ENCODE measurements at places on chromosomes 3 and 15.

DNA sequence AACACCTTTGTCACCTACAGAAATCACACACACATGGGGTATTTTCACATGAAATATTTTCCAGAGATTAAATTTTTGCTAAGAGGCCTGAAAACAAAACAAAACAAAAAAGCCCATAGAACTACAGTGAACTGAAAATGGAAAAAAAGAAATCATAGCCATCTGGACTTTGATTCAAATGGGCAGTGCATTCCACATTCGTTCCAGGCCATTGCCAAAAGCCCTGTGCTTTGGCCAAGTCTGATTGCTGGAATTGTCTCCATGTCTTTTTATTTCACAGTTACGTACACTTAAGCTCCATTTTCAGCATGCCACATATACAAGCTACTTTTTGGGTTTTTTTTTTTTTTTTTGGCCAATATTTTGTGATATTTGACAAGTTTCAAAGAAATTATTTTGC lies 47.1 kb downstream of the TFG start:
- DNase-seq: no peak

DNA sequence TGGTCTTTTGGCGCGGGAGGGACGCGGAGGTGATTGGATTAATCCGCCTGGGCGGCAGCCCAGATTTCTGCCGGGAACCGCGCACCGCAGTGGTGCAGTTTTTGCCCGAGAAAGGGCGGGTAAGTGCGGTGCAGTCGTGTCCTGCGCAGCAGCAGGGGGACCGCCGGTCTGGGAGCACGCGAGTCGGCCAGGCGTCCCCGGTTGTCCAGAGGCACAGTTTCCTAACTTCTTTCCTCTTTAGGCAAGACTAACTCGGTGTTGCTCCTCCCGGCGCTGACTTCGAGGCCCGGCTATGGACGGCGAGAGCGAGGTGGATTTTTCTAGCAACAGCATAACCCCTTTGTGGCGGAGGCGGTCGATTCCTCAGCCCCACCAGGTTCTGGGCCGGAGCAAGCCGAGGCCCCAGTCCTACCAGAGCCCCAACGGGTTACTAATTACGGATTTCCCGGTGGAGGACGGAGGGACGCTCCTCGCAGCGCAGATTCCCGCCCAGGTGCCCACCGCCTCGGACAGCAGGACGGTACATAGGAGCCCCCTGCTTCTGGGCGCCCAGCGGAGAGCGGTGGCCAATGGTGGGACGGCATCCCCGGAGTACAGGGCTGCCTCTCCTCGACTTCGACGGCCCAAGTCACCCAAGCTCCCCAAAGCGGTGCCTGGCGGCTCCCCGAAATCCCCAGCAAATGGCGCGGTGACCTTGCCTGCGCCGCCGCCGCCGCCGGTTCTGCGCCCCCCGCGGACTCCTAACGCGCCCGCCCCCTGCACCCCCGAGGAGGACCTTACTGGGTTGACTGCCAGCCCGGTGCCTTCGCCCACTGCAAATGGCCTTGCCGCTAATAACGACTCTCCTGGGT lies 736 bp downstream of the ARHGEF26 start:
- no peak for DNase-seq

DNA sequence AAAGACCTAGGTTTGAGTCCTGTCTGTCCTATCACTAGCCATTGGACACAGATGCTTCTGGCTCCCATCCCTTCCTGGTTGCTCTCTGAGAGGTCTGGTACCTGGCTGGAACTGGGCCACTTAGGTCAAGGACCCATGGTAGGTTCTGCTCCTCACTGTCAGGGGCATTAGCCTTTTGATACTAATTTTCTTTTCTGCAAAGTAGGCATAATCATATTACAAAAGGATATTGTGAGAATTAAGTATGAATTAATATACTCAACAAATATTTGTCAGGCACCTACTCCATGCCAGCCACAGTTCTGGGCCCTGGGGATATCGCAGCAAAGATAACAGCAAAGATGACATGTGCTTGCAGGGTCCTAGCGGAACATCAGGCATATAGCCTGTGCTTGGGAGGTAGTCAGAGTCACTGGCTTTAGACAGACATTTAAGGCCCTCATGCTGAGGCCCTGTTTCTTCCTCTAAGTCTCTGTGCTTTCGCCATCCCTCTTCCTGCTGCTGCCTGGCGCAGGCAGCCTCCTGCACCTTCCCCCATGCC lies 25.6 kb upstream of the LCTL start:
- DNase-seq: no peak

DNA sequence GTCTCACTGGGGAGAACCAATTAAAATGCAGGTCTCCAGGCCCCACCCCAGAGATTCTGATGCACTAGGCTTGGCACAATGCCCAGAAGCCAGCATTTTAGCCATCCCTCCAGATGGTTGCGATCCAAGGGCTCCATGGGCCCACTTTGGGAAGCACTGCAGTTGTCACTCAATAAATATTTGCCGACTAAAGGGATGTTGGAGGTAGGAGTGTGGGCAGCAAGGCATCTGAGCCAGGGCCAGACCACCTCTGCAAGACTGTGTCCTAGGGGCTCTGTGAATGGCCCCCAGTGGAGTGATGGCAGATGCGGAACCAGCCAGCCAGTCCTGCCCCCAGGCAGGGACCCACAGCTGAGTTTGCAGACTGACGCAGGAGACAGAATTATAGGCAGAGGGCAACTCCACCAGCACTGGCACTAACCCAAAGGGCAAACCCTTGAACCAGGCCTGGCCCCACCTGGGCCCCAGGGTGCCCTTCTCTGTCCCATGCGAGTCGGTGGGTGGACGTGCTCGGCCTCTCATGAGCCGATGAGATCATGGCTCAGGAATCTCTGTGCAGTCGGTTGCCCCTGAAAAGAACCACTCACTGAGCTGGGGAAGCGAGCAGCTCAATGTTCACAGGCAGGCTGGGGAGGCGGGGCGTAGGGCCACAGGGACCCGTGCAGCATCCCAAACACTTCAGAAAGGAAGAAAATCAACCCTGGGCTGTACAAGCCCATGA lies 49.7 kb downstream of the SEMA5B start:
- DNase-seq: no peak

DNA sequence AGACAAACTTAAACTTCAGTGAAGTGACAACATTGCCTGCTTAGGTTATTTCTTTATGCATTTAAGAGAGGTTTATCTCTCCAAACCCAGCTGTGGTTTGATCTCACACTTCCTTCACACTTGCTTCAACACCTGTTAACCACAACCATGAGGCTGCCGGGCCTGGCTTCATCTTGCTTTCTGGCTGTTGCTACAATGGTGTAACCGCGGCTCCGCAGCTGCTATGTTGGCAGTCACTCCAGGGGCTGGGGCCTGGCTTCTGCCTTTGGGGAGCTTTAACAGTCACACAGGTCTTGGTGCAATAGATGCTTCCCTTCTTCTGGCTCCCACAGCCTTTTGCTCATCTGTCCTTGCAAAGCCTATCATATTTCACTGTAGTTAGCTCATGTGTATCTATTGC lies 72.9 kb upstream of the MNS1 start:
- no peak for DNase-seq

DNA sequence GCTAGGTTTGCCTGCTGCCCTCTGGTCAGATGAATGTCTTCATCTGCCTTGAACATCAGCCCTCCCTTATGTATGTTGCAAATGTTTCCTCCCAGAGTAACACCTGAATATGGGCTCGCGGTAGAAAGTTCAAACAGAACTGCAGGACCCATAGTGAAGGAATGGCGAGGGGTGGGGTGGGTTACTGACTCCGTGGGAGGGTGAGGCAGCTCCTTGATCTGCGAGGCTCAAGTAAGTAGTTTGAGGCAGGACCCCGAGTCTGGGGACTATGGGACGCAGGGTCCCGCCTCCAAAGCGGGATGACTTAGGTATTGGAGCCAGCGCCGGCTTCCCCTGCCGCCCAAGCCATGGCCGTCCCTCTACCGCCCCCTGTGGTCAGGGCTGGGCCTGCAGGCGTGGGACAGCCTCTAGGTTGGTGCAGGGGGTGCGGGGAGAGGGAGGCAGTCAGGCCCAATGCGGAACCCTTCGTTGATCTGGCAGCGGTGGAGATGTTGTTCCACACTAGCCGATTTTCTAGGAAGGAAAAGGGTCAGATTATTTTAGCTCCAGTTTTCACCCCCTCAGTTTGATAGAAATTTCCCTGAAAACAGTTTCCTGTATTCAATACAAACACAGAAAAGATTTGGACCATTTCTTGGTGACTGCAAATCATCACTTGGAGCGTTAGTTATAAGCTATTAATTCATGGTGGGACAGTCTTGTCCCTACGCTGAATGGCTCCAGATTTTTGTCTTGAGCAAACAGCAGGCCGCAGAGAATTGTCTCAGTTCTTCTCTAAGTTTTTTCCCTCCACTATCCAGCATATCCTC lies 72.3 kb downstream of the CORO2B start:
- DNase-seq: peak; percentile 80

- no peak for DNase-seq
Observed at GRCh38 chr3:146277953-146278631, 27.2 kb upstream of the PLSCR4 start.

GRCh38 chr3:104367000-104367399 lies 999.7 kb upstream of the ALCAM start:
- no peak for DNase-seq

DNA sequence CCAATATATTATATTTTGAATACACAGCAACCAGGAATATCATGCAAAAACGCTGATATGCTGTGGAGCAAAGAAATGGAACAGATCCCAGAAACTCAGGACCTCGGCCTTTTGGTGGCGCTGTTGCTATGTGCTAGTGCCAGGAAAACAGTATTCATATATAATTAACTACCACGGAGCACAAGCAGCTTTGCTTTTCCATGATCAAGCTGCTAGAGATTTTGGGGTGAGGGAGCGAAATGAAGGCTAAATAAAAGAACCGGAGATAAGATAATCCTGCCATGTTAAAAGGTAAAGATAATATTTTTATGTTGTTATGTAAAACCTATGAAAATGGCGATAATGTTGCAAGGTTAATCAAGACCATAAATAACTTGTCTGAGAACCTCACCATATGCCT lies 157.7 kb upstream of the FAM3D start:
- peak; percentile 54 for DNase-seq

All from iPS DF 6.9 (cell line).